ENCODE measurements at places on chromosomes 13 and 19.

GRCh38 chr13:67303661-67304333, 73.7 kb upstream of the PCDH9 start:
- DNase-seq, result no peak

DNA sequence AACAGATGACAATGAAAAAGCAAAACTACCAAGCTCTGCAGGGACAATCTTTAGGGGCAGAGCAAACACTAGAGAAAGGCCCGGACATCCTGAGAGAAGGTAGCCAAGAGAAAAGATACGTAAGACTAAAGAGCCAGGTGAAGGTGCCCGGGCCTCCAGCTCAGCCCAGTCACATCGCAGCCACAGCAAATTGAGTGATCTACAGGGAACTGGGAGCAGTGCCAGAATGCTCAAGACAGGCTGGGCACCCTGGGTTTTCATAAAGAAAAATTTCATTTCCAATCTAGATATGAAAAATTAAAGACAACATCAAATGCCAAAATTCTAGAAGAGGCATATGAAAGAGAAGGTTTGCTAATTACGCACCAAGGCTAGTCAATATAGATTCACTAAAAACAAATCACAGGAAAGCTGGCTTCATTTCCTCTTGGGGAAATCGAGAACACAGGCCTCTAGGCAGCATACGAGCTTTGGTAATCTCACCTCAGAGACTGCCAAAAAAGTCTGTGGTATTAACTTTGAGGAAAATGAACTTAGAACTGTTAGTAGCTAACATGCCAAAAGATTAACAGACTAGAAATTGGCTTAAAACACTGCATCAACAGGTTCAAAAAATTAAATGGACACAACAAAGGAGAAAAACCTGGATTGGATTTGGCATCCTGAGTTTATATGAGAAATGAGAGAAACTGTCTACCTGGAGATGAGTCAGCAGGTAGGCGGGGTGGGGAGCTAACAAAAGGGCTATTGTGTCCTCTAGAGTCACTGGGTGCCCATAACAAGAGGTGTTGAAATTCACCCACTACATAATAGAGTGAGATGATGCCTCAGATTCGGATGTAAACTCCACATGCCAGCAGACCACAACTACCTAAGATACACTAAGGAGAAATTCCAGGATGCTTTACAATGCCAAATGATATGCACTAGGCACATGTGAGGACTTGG, 6.6 kb downstream of the ANKRD10 start:
- no peak for DNase-seq

DNA sequence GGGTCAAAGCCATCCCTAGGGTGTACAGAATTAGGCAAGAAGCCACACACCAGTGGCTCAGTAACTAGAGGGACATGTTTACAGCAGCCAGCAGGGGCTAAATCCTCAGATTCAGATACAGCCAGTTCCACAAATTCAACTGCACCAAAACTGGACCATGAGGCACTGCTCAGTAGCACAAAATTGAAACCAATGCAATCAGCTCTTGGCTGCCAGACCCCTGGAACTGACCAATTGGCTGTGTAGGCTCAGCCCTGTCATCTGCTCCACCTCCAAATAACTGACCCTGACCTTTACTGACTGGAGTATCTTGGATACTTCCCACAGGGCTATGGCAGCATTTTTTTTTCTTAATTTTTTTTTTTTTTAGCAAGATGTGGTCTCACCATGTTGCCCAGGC, 226.5 kb downstream of the FOXO1 start:
- DNase-seq, result no peak

DNA sequence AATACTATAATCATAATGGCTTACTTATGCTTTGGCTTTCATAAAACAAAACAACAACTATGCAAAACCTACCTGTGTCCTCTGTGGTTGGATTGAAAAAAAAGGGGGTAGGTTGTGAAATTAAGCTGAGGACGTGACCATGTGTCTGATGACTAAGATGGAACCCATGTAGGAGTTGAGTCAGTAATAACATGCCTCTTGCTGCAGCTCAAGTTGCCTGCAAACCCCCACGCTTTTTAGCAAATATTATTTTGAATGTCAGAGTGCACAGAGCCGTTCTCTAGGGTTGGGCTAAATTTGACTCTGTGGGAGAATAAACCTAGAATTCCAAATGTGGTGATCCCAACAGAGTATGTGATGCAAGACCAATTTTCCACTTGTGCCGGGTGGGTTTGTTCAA, 209.3 kb downstream of the KCNRG start:
- no peak for DNase-seq

- no peak for DNase-seq
Observed at GRCh38 chr13:52980695-52981094, 47.9 kb upstream of the OLFM4 start.
